ENCODE measurements at places on chromosomes 1 and 21.
A peak's percentile ranks its signal among the peaks of the same experiment; 100 is the strongest.

- DNase-seq, result no peak
Observed at GRCh38 chr1:203265541-203265940, 36.1 kb upstream of the CHIT1 start.

DNA sequence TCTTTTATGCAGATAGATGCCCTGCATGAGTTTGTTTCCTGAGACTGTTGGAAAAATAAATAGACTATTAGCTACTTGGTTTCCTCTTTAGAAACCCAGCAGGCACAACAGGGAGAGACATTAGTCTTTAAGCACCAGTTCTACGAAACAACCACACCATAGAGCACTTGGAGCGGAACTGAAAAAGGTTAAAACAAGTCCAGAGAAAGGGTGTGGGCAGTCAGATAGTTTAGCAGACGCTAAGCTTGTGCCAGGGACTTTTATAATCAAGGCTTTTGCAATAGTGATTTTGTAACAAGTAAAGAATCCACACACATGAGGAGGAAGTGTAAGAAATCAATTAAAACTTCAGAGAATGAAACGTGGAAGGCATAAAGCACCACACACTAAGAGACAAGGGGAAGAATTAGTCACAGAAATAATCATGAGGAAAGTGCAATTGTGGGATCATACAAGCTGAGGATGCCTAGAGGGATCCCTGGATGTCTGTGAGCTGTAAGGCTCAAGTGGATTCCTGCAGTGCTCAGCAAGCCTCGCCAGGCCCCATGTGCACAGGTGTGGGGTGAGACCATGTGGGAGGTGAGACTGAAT lies 37.8 kb upstream of the TLR5 start:
- no peak for DNase-seq

GRCh38 chr1:4755301-4755845 lies 101.0 kb downstream of the AJAP1 start:
- DNase-seq, result no peak

- DNase-seq, result no peak
Observed at GRCh38 chr1:81493102-81493869, 307.4 kb upstream of the ADGRL2 start.

GRCh38 chr1:40064797-40065499 lies 24.4 kb downstream of the CAP1 start:
- peak; percentile 81 for DNase-seq

GRCh38 chr1:17629460-17629859 lies 90.0 kb downstream of the ARHGEF10L start:
- no peak for DNase-seq

DNA sequence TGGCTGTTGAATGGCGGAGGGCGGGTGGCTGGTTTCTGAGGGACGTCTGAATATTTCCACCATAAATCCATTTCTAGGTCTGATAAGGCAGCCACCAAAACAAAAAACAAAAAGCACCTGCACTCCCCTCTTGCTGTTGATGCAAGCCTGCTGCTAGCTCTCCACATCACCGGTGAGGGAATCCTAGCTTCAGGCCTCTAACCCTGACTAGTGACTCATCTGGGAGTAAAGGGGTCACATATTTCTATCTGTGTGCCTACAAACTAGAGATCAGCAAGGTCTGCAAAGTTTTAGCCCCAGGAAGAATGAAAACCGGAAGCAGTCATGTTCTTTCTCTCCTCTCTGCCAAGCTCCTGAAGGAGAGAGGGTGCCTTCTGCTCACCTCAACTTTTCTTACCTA lies 10.3 kb upstream of the ERMAP start:
- DNase-seq, result no peak

DNA sequence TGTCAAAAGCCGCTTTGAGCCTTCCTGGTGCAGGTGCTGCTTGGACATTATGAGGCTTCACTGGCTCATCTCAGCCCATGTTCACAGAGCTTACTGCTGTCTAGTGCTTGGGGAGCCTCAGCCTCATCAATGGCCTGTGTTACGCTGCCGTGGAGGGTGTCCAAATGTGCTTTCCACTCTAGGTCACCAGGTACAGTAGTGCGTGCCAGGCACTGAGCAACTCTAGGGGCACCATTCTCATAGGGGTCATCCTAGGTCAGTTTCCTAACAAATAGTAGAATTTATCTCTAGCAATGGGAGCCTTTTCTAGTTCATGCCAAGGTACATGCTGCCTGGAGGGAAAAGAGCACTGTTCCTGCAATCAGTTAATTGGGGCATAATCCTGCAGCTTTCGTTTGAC lies 193.8 kb downstream of the DYRK1A start:
- DNase-seq, result no peak

- DNase-seq, result no peak
Observed at GRCh38 chr1:225349826-225350225, 78.0 kb downstream of the LBR start.

DNA sequence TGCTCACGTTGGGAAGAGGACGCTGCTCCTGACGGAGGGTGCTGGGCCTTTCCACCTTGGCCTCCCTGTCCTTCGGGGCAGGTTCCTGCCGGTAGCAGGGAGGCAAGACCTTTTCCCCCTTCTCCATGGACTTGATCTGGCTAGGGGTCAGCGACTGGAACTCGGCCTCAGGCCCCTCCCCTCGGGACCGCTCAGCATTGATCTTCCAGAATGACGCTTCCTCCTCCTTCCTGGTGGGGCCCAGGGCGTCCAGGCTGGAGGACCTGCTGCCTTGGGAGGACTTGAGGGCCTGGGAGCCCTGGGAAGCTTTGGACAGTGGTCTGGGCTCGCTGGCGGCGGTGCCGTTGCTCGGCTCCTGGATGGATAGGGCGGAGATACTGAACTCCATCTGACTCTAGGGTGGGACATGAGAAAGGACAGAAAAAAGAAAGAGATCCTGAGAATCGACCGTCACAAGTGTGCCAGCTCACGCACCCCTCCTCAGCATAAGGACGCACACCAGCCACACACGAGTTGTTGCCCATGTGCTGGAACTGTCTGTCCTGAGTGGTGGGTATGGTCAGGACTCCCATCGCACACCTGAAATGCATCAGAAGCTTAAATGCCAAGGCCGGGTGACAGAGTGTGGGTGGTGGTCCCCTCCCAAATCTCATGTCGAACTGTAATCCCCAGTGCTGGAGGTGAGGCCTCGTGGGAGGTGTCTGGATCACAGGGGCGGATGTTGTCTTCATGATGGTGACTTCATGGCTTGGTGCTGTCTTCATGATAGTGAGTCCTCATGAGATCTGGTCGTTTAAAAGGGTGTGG lies 24.6 kb downstream of the C1orf198 start:
- no peak for DNase-seq

DNA sequence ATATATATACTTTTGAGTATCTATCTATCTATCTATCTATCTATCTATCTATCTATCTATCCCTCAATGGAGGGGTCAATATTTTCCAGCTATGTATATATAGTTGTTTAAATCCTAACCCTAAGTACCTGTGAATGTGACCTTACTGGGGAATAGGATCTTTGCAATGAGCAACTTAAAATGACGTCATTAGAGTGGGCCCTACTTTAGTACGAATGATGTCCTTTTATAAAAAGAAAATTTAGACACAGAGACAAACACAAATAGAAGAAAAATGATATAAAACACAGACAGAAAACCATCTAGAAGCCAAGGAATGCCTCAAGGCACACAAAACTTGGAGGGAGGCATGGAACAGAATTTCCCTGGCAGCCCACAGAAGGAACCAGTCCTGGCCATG lies 2283.7 kb downstream of the NCAM2 start:
- no peak for DNase-seq

- DNase-seq, result no peak
Observed at GRCh38 chr21:37799211-37800056, 116.8 kb downstream of the KCNJ6 start.

DNA sequence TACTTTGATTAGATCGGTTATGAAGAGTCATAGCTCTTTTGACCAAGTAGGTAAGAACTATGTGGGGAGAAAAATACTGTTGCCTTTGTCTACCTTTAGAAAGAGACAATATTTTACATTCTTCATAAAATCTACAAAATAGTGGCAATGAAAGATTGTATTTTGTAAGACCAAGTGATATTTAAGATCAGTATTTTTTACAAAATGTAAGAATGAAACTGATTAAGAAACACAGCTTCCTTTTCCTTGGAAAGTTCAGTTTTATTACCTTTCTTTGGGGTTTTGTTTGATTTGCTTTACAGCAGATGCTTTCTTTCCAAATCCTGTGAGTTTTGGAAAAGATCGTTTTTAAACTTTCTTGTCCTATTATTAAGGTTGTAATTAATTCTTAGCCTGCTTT lies 69.8 kb downstream of the SLC35A3 start:
- DNase-seq, result no peak

DNA sequence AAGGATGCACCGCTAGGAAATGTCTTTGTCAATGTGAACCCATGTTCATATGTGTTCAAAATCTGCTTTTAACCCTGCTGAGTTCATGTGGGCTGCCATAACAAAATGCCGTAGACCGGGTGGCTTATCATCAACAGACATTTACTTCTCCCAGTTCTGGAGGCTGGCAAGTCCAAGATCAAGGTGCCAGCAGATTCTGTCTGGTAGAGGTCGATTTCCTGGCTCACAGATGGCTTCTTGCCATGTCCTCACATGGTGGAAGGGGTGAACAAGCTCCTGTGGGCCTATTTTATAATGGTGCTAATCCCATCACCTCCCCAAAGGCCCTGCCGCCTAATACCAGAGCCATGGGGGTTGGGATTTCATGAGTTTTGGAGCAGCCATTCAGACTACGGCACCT lies 4.6 kb upstream of the CDCP2 start:
- no peak for DNase-seq

DNA sequence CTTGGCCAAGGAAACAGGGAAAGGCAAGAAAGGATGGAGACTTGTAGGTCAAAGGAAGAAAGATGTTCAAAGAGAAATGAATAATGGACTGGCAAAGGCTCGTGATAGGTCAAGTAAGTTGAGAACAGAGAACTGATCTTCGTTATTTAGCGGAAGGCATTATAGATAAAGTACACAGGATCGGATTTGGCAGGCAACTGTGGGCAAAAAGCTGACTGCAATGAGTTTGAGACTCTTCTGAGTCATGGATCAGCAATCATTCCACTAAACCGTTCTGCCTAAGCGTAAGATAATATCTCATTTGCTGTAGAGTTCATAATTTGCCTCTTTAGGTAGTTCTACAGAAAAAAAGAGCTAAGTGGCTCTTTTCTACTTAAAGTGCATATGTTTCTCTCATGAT lies 34.1 kb downstream of the KRTAP21-3 start:
- DNase-seq, result no peak

- DNase-seq, result no peak
Observed at GRCh38 chr1:162946701-162947100, 85.7 kb upstream of the CCDC190 start.

DNA sequence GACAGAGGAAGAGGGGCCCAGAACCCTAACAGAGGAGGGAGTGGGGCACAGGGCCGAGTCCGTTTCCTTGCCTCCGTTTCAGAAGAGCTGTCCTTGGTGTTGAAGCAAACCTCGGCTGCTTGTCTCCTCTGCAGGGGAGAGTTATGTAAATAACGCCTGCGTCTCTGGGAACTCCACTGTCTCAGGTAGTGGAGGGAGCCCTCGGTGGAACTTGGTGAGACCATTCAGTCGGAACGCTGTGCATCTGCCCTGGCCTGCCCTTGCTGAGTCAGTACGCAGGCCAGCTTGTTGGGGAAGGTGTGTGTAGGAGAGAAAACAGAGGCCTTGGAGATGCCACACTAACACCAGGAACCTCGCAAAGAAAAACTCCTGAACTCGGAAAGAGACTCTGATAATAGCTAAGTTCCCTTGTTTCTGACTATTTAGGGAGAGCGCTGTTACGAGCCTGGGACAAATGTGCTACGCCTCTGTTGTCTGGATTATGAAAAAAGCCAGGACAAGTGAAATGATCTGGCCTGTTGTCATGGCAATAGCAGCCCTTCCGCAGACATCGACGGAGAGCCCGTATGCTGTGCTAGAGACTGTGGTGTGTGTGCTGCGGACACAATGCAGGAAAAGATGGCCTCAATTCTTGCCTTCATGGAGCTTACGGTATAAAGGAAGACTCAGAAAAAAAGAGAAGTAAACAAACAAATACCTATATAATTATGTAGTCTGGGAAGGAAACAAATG lies 94.6 kb upstream of the AKT3 start:
- no peak for DNase-seq

GRCh38 chr21:37176716-37177115 lies 90.4 kb downstream of the VPS26C start:
- no peak for DNase-seq

- DNase-seq, result no peak
Observed at GRCh38 chr1:8915446-8915845, 30.2 kb upstream of the CA6 start.

GRCh38 chr1:171904778-171905450 lies 63.6 kb downstream of the DNM3 start:
- no peak for DNase-seq

DNA sequence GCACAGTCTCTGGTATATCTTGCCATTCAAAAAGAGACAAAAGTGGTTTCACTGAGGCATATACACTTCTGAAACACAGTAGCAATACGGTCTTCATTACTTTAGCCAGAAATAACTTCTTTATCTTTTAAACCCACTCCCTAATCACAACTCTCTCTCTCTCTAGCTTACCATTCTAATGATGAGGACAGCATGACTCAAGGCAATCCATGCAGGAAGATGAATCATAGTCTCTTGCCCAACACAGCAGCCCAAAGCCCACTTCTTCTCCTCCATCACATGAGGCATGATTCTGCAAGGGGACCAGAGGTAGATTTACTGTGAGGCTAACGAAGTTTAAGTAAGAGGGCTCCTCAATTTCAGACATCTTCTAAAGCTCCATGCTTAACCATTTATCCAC lies 285.0 kb upstream of the NR5A2 start:
- DNase-seq, result no peak

- no peak for DNase-seq
Observed at GRCh38 chr1:101219924-101220870, 16.6 kb upstream of the S1PR1 start.

All from bone marrow (tissue), 2 donors.